ENCODE measurements at places on chromosomes 2 and 18.
A peak's percentile ranks its signal among the peaks of the same experiment; 100 is the strongest.

DNA sequence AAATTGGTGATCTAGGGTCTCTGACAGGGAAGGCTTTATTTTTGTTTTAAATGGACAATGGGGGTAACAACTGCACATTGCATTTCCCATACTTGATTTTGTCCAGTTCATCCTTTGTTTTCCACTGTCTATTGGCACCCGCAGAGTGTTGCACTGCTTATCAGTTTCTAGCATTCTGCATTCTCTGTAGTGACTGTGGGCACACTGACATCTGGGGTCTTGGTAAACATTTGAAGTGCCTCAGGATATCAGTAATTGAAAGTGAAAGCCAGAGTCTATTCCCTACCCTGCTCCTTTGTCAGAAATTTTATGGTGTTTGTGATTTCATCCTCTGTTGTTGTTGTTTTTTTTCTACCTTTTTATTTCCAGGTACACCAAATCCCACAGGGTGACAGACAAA is 132.1 kb upstream of the EPC2 start:
- no peak for DNase-seq

GRCh38 chr2:100262555-100263320 is 59.6 kb downstream of the LONRF2 start:
- DNase-seq = peak; percentile 74

DNA sequence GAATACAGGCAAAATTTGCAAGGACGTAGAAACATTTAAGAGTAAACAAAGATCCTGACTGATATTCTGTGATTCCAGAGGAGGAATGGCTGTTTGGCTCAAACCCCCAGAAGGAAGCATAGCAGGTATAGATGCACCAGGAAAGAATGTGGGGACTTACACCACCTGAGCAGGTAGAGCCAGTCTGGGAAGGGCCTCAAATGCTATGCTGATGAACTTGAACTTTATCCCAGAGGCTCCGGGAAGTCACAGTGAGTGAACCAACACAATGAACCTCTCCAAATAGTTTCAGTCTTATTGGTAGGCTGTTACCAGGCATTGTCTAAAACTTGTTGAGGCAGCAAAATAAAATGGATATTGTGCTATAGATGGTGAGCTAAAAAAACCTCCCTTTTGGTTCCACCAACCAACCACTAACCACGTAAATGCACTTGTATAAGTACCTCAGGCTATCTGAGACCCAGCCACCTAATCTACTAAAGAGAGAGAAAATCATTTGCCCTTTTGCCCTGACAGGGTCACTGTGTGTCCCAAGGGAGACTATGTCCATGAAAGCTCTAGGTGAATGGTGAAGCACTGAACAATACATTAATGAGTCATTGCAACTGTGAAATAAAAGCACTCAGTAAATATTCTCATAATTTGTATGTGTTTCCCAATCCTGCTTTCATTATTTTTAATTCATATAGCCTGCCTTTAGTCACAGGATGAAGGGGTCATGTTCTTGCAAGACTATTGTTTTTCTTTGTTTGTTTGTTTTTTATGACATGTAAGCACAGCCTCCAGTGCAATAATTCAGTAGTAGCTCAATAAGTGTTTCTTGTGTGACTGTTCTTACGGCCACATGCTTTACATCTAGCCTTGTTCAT is 911.6 kb downstream of the EPHA4 start:
- no peak for DNase-seq

- no peak for DNase-seq
Measured at GRCh38 chr2:179830043-179830787, 31.2 kb downstream of the ZNF385B start.

- peak; percentile 81 for DNase-seq
Measured at GRCh38 chr2:239293775-239294430, 106.9 kb downstream of the HDAC4 start.

DNA sequence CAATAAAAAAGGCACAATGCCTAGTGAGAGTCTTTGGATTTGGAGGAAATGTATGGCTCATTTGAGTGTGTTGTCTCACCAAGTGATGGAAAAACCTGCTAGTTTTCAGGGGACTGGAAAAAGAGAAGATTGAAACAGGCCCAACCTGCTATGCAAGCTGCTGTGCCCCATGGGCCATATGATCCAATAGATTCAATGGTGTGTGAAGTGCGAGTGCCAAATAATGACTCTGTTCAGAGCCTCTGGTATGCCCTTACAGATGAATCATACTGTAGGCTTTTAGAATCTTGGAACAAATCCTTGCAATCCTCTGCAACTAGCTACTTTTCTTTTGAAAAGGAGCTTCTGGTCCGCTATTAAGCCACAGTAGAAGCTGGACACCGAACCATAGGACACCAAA is 529.8 kb upstream of the CNTNAP5 start:
- DNase-seq = no peak

DNA sequence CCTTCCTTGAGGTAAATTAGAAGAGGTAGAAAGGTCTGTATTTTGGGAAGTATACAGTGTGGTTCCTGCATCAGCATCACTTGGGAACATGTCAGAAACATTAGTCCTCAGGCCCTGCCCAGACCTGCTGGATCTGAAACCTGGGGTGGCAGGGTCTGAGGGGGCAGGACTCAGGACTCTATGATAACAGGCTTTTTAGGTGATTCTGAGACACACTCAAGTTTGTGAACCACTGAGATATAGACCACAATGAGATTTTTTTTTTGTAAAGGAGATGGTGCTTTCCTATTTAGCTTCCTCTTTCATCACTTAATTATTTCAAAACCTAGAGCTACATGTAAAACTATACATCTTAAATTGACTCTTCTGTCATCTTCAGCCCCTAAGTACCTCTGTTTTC is 262.7 kb upstream of the SPOPL start:
- no peak for DNase-seq

DNA sequence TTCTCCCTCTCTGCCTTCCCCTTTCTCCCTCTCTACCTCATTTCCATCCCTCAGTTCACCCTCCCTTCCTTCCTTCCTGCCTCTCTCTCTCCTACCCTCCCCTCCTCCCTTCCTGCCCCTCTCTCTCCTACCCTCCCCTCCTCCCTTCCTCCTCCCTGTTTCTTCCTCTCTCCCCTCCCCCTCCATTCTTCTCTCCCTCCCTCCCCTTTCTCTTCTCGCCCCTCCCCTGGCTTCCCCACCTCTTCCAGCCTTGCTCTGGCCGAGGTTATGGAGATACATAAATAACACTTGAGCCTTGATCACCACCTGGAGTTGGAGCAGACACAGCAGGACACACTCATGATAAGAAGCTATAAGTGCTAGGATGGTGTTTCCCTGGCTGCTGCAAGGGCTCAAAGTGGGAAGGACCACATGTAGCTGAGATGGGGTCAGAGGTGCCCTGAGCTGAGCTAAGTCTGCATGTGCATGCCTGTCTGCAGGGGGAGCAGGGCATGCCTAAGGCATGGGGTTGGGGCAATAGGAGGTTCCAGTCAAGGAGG is 326.1 kb upstream of the HS6ST1 start:
- no peak for DNase-seq

DNA sequence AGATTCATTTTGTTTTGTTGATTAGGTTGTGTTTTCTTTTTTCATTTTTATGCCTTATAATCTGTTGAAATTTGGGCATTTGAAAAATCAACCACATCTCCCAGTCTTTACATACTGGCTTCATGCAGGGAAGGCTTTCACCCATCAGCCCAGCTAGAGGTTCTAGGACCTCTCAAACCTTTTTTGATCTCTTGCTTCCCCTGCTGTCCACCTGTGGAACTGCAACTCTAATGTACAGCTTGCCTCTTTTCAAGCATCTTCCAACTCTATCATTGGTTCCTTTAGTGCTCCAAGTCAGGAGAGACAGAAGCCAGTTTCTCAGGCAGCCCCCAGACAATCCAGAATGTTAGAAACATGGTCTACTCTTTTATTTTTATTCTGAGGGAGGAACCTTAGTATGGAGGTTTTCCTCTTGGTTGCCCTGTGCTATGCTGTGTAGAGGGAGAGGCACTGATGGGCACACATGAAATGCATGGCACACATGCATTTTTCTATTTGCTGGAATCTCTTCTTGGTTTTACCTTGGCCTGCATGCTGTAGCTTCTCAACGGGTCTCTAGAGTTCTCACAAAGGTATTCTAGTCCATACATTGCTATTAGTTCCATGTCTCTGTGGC is 107.2 kb upstream of the L3MBTL4 start:
- DNase-seq = peak; percentile 26

DNA sequence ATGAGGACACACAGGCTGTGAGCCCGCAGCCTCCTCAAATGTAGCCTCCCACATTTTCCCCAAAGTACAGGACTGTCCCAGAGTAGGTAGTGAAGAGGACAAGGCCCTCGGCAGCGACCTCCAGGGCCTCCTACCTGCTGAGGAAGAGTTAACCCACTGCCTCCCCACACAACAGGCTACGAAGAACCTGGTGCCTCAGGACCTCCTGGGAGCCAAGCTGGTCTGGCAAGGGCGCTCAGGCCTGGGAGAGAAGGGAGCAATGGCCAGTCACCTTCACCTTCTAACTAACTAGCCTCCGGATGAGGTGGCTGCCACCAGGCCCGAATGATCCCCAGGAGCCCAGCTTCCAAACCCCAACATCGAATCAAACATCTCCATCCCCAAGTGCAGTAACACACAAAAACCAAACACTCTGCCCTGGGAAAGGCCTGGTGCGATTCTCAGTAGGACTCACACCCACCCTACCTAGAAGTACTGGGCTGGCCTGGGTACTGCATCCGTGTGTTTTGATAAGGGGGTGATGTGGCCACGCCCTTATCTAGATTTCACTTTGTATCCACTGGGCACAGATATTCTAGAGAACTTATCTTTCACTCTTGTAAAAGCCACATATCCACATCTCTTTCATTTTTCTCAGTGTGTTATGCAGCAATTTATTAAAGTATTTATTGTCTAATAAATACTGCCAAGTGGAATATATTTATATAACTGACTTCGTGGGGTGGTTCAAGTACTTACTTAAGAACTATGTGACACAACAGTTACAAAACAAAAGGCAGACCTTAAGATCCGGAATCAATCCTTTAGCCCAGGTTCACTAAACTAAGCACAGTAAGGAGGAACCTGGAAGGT is 9.7 kb downstream of the ERFE start:
- no peak for DNase-seq

GRCh38 chr2:207718521-207718920 is 7.1 kb downstream of the CCNYL1 start:
- no peak for DNase-seq

- no peak for DNase-seq
Measured at GRCh38 chr18:12867441-12868123, 16.5 kb downstream of the PTPN2 start.

GRCh38 chr18:2590303-2590702 is 18.9 kb downstream of the NDC80 start:
- no peak for DNase-seq

- DNase-seq = no peak
Measured at GRCh38 chr2:76546207-76546606, 835.5 kb upstream of the GCFC2 start.

DNA sequence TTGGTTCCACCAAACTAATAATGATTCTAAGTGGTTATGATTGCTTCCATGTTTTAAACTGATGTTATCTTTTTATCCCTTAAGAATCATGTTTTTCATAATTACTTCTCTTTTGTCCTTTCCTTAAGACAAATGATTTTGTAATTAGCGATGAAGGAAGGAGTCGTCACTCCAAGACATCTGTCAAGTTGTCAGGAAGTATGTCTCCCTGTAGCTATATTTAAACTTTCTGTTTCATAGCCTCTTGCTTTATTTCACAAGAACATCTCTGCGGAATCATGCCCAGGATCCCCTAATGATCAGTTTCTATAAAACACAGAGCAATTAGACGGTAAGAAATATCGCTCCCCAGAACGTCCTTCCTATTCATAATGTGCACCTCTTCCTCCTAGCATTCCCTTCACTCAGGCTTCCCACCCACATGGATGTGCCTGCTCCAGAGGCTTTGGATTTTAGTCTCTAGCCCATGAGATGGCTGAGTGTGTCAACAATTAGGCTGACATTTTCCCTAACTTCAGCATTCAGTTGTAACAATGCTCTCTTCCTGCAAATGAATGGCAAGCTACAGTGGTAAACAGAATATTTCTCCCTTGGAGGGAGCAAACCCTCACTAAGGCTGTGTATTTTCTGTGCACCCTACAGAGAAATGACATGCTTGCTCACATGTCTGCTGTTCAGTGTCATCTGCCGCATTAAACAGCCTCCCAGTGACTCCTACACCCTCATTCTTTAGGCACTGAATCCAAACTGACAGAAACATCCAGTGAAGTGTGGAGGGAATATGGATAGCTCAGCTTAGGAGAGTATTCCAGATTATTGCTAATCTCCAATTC is 879.6 kb upstream of the CELF4 start:
- DNase-seq = no peak

GRCh38 chr18:76573325-76574025 is 78.4 kb upstream of the ZNF516 start:
- no peak for DNase-seq

- DNase-seq = no peak
Measured at GRCh38 chr18:3067722-3068121, 54.8 kb upstream of the LPIN2 start.

DNA sequence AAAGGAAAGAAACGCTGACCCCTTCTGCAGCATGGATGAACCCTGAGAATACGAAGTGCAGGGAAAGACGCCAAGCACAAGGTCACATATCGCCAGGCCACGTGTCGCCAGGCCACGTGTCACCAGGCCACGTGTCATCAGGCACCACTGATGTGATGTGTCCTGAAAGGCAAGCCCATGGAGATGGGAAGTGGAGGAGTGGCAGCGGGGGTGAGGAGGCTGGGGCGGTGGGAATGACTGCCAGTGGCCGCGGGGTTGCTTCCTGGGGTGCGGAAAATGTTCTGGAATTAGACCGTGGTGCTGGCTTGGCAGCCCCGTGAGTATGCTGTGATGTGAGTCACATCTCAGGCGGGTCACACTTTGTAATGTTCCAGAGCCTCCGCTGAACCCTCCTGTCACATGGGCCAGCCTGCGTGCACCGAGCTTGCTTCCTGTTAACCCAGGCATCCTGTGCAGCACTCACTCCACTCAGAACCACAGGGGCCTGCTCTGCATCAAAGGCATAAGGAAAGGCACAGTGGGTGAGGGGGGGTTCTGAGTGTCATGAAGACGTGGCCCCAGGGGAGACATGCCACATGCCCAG is 39.0 kb downstream of the SLC66A2 start:
- peak; percentile 58 for DNase-seq

GRCh38 chr2:138504546-138505235 is 3.1 kb downstream of the SPOPL start:
- no peak for DNase-seq

- DNase-seq = no peak
Measured at GRCh38 chr2:112679484-112679883, 33.7 kb downstream of the SLC20A1 start.

GRCh38 chr2:205865905-205866441 is 183.7 kb downstream of the NRP2 start:
- no peak for DNase-seq

DNA sequence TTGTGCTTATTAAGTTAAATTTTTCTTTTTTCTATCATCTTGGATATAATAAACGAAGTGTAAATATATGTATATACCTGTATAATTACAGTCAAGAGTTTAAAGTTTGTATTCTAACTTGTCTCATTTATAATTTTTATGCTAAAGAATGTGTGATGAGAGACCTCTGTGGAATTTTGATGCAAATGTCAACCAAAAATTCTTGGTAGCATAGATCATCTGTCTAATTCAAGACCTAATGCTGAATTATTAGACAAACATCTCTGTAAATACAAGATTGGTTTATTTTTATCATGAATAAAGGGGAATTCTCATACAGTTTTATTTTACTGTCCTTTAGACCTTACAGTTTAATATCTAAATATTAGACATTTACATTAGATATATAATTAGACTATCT is 149.2 kb upstream of the VWC2L start:
- no peak for DNase-seq
